Stimulated activated CD8-positive, alpha-beta memory T cell treated with anti-CD3 and anti-CD28 coated beads, Interleukin-4, amount 100 ng/mL, for 1 hour (primary cell): ENCODE measurements at places on chromosomes 11 and 22.

GRCh38 chr11:8099291-8099899 is 18.4 kb downstream of the TUB start:
- DNase-seq: peak; percentile 19

DNA sequence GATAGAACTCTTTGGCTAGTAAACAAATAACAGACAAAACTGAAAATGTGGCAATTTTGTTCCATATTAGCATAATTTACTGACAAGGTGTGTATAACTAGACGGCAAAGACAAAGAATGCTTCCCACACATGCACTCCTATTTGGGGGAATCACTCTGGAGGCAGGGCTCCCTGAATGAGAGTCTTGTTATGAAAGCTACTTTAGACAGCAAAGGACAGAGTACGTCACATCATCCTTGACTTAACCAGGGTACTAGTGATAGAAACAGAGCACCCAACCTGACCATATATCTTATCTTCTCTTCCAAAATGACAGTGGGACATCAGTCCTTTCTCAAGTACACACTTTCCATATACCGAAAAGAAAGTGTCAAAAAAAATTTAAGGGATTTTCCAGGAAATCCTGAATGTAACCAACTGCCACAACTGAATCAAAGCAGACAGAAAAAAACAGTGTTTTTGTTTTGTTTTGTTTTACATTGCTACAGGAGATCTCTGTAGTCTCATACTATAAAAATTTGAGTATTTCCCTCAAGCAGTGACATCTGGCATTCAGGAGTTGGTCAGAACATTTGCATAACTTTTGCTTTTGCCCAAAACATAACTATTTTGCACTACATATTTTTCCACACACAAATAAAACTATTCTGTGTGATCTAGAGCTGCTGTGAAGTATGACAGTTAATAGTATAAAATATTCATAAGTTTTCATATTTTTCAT is 98.9 kb downstream of the ARHGAP20 start:
- no peak for DNase-seq

DNA sequence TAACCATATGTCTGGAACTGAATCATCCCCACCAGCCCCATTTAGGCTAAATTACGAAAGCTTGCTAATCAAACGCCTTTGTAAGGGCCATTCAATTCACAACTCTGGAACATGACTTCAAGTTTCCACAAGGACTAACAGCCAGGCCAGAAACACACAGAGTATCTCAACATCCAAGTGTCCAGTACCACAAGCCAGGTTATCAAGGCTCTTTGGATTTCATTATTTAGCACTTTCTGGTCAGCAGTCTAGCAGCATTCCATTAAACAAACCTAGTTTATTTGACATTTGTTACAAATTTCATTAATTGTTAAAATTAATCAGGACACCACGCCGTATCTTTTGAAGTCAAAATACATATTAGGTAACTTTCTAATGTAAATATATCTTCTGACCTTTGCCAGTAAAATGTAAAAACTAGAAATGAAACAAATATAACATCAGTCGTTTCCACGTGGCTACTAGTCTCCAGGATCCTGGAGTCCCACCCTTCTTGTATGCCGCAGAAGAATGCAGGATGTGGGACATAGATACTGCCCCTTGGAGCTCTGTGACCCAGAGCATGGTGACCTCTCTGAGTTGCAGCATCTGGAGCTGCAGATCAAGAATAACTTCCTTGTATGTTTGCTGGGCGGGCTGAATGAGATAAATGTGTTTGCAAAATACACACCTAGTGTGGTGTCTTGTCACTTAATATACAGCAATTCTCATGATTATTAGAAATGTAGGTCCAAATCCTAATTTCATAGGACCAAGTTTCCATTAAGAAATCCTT is 64.7 kb downstream of the MPPED2 start:
- DNase-seq: no peak

GRCh38 chr22:30694171-30694639 is 469 bp upstream of the OSBP2 start:
- DNase-seq: peak; percentile 16

DNA sequence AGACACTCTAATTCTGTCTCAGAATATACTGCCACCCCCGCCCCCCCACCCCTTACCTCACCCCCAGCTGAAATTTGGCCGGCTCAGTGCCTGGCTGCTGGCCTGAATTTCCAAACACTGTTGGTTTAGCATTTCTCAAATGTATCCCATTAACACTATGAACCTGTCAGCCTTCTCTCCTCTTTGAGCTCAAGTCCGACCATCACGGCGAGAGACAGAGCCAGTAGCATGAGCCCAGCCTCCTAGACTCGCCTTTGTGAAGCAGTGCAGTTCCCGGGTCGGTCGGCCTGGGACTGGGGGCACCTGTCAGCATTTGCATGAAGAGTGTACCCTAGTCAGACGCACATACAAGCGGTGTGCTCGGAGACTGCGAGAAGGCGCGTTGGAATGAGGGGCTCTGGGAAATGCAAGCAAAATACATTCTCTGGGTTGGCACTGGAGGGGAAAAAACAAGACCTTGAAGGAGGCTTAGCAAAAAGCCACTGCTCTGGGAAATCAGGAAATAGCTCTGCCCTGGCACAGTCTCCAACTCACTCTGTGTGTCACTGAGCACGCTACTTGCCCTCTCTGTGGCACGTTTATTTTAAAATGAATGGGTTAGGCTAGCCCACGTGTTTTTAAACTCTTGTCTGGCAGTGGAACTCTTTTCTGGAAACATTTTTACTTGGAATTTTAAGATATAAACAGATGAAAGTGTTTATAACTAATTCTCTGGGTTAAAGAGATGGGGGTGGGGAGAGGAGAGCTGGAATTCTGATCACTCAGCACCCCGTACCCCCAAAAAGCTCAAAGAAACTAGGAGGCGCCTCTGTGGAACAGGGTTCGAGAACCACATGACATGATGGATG is 108.3 kb downstream of the TIMP3 start:
- no peak for DNase-seq

DNA sequence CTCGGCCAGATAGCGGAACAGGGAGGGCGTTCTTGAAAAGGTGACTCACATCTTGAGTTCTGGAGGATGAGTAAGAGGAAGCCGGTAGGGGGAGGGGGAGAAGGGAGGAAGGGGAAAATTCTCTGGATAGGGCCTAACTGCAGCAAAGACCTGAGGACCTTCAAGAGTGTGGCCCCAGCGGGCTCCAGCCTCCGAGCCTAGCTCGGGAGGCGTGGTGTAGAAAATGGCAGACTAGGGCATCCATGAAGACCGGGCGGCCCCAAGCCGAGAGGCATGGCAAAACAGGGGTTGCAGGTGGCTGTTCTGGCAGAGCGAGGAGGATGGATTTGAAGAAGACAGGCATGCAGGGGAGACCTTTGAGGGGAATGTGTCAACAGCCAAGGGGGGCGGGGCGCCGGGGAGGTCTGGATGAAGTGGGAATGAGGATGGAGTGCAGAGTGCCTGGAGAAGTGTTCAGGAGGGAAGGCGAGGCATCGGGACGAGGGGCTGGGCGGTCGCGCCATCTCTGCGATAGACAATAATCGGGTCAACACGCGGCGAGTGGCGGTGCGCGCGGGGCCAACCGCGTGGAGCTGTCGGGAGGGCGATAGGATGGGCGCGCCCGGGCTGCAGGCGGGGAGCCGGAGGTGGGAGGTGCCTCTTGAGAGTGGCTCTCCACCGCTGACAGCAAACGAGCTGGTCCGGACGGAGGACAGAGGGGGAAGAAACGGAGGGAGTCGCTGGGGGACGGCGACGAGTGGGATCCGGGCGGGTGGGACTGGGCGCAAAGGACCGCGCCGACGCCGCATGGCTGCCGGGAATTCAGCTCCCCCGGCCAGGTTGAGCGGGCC is 40.0 kb upstream of the CREB3L1 start:
- DNase-seq: no peak

GRCh38 chr22:46297151-46297812 is 612 bp downstream of the GTSE1 start:
- no peak for DNase-seq

DNA sequence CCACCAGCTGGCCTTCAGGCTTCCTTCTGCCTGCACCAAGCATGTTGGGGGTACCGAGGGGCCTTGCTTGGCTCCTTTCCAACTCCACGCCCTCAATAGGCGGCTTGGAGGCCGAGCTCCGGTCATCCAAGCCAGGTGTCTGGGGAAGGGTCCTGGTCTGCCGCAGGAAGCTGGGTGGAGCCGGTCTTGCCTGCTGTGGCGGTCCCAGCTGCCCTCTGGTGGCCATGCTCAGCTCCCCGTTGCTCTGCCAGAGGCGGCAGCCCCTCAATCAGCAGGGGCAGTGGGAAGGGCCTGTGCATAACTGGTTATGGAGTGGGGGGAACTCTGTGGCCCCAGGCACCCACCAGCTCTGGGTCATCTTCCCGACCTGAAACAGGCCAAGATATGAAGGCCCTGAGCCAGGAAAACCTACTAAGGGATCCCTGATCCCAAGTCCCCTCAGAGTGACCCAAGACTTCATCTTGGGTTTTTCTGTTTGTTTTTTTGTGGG is 3.2 kb downstream of the ARVCF start:
- no peak for DNase-seq

- no peak for DNase-seq
These were observed 29.7 kb upstream of the IGLL5 start for GRCh38 chr22:22857607-22858558.

DNA sequence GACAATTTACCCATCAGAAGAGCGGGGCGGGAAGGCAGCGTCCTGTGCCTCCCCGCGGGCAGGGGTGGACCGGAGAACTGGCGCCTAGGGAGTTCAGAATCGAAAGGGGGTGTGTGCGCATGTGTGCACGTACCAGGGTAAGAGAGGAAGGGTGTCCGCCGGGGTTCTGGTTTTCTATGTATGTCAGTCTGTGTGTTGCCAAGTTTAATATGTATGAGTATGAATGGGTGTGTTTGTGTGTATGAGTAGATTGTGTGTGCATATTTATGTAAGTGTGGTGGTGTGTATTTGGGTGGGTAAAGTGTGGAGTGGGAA is 2.0 kb downstream of the KCNC1 start:
- DNase-seq: no peak

GRCh38 chr11:98195300-98195699 is 825.4 kb upstream of the CNTN5 start:
- no peak for DNase-seq

DNA sequence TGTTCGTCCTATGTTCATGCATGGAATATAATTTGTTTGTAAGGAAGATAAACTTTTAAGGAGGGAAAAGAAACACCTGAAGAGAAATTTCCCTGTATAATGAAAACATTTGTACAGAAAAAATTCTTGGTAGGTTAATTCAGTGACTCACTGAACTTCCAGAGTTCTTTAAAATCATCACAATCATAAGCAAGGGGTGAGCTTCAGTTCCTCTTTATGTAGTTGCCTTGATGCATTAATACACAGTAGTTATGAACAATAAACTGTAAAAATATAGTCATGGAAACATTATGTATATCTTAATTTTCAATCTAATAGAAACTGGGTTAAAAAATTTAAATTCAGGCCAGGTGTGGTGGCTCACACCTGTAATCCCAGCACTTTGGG is 1.1 kb upstream of the C11orf65 start:
- DNase-seq: no peak

DNA sequence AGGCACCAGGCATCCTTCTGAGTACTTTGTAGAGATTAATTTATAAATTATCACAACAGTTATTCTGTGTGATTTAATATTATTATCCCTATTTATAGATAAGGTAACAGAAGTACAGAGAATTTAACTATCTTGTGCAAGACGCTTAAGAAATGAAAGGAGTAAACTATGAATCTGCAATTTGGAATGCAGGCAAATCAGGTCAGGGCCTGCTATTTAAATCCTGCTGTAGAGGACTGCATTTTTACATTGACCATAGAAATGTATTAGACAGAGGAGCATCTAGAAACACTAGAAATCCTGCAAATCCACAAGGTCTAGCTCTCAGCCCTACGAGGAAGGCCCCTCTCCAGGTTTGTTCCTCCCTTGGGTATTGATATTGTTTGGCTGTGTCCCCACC is 336.2 kb downstream of the ETS1 start:
- DNase-seq: no peak

- DNase-seq: no peak
These were observed 30.4 kb downstream of the COMMD9 start for GRCh38 chr11:36258730-36259360.

DNA sequence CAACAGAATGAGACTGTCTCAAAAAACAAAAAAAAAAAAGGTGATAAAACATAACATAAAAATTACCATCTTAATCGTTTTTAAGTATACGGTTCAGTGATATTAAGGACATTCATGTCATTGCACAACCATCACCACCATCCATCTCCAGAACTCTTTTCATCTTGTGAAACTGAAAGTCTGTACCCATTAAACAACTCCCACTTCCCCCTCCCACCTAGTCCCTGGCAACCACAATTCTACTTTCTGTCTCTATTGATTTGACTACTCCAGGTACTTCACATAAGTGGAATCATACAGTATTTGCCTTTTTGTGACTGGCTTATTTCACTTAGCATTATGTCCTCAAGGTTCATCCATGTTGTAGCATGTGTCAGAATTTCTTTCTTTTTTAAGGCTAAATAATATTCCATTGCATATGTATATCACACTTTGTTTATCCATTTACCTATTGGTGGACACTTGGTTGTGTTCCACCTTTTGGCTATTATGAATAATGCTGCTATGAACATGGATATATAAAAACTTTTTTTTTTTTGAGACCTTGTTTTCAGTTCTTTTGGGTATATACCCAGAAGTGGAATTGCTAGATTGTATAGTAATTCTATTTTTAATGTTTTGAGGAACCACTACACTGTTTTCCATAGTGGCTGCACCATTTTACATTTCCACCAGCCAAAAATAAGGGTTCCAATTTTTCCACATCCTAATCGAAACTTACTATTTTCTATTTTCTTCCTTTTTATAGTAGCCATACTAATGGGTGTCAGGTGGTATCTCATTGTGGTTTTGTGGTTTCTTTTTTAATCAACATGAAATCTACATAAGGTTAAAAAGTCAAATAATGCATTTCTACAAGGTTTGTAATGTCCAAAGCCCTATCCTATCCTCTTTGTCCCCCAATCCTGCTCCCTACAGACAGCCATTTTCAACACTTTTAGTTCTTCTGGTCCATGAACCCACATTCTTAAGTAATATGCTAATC is 23.4 kb upstream of the PIK3C2A start:
- DNase-seq: no peak

DNA sequence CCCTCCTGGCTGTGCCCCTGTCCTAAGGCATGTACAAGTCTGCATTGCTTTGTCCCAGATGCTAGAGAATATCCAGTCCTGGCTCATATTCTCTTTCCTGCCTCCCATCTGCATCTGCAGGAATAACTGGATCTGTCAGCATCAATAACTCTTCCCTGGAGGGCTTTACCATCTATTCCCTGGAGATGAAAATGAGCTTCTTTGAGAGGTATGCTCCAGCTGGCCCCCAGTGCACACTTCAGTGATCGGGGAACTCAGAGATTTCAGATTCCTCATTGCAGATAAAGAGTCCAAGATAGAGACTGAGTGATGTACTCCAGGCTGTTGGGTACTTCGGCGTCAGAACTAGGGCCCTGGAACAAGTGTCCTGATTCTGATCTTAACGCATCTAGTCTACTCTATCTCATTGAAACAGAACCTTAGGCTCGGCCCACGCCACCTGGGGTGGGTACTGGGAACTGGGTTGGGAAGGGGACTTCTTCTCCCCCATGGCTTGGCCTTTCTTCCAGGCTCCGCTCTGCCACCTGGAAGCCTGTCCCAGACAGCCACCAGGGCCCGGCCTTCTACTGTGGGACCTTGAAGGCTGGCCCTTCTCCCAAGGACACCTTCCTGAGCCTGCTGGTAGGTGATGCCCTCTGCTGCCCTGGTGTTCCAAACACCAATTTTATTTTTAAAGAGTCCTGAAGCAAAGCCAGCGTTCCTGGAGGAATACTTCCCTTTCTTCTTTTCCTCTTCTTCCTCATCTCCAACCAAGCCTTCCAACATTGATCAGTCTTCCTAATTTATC is 17.8 kb upstream of the GLB1L2 start:
- DNase-seq: no peak

- no peak for DNase-seq
These were observed 332.4 kb downstream of the TBC1D22A start for GRCh38 chr22:47094861-47095330.
